ENCODE measurements at places on chromosomes 2 and 18.

- DNase-seq: no peak
Measured at GRCh38 chr2:17959833-17960232, 81.4 kb downstream of the KCNS3 start.

DNA sequence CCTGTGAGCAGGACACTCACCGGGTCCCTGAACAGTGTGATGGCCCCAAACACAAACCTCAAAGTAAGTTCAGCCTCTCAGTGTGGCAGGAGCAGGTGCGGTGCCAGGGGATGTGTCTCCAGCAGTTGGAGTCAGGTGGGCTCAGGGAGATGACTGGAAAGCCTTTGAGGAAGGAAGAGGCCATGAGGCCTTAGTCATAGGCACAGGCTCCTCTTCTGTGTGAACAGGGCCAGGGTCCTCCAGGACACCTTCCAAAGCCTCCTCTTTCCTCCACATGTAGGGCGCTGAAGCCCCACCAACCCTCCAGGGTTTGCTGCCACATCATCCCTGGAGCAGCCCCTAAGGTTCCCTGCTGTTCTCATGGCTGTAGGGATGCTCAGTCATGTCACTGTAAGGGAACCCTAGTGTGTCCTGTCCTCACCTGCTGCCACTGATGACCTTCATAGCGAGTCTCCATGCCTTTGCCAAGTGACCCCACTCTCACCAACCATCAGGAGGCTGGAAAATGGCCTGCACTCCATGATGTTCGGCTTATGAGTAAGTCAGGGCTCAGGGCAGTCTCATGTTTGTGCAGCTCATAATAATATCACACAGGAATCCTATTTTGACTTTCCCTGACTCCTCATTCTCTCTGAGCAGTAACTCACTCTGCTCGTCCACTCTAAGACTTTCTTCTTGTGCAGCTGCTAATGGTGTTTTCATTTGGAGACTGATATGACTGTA lies 1152.9 kb downstream of the RPIA start:
- DNase-seq: no peak

- no peak for DNase-seq
Measured at GRCh38 chr18:36381075-36381474, 83.6 kb downstream of the FHOD3 start.

- DNase-seq: no peak
Measured at GRCh38 chr2:238136820-238137537, 1.5 kb upstream of the KLHL30 start.

- no peak for DNase-seq
Measured at GRCh38 chr18:11027862-11028261, 121.5 kb downstream of the PIEZO2 start.

DNA sequence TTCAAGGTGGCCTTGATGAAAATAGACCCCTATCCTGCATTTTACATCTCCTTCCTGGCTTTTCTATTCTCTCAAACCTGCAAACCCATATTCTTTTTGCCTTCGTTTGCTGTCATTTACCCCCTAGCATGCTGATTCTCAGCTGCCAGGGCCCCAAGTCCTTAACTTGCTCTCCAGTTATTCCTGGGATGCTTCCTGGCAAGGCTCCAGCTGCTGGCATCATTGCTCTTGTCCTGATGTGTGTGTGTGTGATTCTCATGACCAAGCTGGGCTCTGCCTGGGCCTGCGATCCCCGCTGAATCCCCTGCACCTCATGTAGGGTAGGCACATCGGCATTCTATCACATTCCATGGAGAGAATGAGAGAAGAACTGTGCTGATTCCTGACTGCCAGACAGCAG lies 11.9 kb downstream of the NPAS2 start:
- no peak for DNase-seq

DNA sequence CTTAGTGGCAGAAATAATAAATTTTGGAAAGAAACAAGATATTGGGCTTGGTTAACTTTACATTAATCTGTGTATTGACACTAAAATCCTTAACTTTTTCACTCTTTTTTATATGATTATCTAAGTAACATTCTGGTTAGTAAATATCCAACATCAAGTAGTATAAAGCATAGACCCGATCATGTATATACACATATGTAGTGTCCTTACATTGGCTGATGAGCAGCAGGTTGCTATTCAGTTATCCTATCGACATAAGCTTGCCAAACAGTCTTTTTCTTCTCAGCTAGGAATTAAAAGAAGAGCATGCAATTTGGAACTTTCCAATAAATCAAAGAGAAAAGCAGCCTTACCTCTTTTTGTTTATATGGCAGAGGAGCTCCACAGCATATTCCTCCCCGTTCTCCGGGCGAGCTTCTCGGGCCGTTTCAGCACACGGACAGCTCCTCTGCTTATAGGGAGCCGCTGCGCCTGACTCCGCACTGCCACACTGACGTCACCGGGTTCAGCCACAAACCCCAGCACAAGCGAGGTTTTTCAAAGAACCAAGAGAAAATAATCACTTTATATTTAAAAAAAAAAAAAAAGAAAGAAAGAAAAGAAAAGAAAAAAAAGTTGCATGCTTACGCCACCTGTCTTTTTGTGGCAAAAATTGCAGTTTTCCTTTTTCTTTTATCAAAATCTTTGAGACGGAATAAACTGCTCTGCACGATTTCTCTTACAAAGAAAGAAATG lies at the start of gene SCG2:
TSS of gene SCG2 (minus strand) at position 430 of the 735 bp plus-strand sequence. CDS start 3,079 bp downstream, outside the sequence.
- DNase-seq: peak; percentile 29

GRCh38 chr2:12320991-12321641 lies 395.6 kb upstream of the TRIB2 start:
- DNase-seq: no peak
